ENCODE measurements at places on chromosomes 3 and 15.

DNA sequence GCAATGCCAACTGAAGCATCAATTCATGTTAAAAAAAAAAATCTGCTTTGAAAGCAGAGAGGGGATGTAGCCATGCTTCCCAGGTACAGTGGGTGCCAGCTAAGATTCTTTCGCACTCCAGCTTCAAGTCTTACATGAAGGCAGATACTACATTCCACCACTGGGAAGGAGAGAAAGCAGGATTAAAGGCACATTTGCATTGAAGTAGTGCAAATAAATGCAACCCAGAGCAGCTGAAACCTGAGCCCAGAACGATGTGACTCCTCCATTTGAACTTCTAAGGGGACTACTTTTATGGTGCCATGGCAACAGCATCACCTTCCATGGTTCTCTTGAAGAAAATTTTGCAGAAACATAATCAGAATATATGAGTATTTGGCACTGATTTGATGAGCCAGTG is 19.1 kb upstream of the GJD2 start:
- no peak for DNase-seq

GRCh38 chr15:49134683-49135341 is 20.6 kb downstream of the COPS2 start:
- DNase-seq = no peak

- peak; percentile 81 for DNase-seq
Observed at GRCh38 chr3:31077021-31077601, 182.7 kb upstream of the GADL1 start.

DNA sequence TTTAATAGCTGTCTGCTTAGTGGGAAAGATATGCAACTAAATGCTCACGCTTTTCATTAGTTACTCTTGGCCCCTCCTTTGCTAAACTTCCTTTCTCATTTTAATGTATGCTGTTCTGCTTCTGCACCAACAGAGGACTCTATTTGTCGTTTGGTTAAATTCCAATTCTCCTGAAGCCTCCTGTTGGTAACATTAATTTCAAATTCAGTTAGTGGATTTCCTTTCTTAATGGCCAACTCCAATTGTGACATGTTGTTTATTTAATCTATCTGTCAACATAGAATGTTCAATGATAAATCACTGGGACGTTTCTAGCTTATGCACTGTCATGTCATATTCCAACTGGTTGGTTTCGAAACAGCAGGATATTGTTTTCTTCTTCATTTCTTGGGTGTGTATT is 467.4 kb upstream of the BCHE start:
- no peak for DNase-seq

- DNase-seq = no peak
Observed at GRCh38 chr3:104032283-104032682, 1334.4 kb upstream of the ALCAM start.

DNA sequence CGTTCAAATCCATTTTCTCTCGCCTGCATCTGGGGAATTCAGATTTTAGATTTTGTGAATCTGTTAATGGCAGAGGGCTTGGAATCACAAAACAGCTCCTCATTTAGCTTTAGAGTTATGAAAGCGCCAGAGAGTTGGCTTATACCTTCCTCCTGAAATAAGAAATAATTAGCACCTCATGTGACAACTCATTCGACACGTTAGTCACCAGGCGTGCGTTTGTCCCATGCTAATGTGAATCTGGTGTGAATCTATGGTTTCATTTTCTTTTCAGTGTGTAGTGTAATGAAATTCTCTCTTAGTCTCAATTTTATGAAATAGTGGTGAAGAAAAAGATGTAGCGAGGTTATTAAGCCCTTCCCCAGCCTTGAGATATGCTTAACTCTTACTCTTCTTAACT is 89.4 kb downstream of the EDEM1 start:
- no peak for DNase-seq

- DNase-seq = no peak
Observed at GRCh38 chr15:72911626-72912025, 128.1 kb upstream of the ADPGK start.

DNA sequence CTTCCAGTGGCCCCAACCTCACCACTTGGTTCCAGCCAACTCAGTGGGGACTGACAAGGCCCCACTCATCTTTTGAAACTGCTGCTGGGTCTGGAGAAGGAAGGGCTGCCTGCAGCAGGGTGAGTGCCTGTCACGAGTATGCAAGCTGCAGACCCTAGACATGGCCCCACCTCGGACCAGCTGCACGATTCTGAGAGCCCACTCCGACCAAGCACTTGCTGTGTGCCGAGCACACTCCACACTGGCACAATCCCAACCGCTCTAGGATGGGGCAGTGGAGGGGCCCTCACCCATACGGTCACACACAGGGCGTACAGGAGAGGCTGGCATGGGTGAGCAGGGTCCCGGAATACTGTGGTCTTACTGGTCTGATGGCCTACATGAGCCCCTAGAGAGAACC is 8.0 kb upstream of the PLXND1 start:
- no peak for DNase-seq

- DNase-seq = no peak
Observed at GRCh38 chr3:152729906-152730305, 105.0 kb upstream of the P2RY1 start.

DNA sequence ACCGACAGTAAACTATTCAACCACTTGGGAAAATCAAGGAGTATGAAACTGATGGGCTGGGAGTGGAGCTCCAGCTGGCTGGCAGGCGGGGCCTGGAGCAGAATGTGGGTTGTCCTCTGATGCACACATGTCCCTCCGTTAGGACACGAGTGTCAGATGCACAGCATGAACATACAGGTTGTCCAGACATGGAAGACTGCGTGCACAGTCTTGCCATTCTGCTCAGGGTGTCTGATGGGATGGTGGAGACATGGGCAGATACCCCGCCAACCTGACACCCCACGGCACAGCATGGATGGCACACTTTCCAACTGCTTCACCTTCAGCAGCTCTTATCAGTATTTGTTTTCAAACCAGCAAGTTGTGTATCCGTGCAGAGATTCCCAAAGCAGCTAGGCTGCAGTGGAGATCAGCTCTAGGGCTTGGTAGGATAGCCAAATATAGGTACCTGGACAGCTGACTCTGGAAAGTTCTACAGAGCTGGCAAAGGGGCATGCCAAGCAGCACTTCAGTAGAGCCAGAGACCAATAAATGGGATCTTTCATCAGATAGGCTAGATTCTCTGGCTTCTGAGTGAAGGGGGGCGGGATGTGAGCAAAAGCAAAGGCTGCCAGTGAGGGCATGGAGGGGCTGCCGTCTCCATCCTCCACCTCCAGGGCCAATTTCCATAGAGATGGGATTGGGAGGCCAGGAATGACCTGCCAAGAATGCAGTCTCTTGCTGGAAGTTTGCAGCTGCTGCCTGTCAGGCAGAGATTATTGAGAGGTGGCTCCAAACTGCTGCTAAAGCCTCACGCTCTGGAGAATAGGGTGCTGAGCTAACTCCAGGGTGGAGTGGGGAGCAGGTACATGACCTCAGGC is 47.2 kb upstream of the KY start:
- DNase-seq = no peak

- no peak for DNase-seq
Observed at GRCh38 chr15:70480196-70480856, 283.0 kb downstream of the UACA start.

DNA sequence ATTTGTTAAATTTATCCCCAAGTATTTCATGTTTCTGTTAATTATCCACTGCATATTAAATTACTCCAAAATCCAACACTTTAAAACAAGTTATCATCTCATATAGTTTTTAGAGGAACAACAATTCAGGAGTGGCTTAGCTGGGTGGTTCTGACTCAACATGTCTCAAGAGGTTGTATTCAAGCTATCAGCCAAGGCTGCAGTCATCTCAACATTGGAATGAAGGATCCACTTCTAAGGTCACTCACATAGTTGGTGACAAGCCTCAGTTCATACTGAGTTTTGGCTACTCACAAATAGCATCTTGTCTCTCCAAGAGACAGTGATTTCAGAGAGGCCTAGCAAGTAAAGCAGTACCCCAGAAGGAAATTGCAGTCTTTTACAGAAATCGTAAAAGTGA is 134.7 kb downstream of the NR2E3 start:
- DNase-seq = no peak

GRCh38 chr3:122932251-122932967 is 95.2 kb downstream of the SEMA5B start:
- DNase-seq = no peak

GRCh38 chr15:51672913-51673857 is 8.1 kb upstream of the SCG3 start:
- no peak for DNase-seq

DNA sequence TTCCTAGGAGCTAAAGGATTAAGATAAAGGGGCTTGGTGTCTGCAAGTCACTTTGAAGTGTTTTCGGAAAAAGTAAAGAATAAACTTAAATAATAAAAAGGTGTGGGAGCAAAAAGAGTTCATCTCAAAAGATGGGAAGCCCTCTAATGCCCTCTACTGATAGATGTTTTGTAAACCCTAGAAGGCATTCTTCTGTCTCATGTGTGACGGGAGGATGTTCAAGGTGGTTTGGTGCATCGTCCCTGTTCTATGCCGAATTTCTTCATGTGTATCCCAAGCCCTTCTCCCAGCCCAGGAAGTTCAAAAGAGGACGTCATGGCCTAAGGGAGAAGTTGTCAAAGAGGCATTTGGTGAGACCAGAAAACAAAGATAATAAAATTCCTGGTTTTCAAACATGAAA is 37.2 kb downstream of the CCK start:
- no peak for DNase-seq

GRCh38 chr3:128313071-128313725 is 153.5 kb downstream of the DNAJB8 start:
- no peak for DNase-seq

GRCh38 chr3:60578936-60579335 is 672.3 kb downstream of the FHIT start:
- DNase-seq = no peak

- no peak for DNase-seq
Observed at GRCh38 chr3:184918750-184919149, 106.8 kb downstream of the VPS8 start.

DNA sequence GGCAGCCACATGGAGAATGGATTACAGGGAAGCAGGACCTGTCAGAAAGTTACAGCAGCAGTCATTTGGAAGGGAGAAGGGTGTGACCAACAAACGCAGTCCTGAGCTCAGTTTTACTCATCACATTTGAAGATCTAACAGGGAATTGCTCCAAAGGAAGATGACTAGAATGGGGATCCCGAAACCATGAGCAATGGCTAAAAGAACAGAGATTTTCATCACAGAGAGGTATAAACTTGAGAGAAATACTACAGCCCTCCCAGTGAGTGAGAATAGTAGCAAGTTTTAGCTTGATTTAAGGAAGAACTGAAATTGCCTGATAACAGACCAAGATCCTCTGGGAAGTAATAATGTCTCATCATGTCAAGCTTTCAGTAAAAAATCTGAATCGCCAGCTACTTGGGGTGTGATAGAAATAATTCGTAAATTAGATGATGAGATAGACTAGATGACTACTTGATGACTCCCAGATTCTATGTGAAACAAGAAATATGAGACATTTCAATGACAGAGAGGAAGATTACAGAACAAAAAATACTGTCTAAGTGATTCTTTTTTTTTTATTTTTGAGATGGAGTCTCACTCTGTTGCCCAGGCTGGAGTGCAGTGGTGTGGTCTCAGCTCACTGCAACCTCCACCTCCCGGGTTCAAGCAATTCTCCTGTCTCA is 16.9 kb downstream of the CD47 start:
- DNase-seq = peak; percentile 54

DNA sequence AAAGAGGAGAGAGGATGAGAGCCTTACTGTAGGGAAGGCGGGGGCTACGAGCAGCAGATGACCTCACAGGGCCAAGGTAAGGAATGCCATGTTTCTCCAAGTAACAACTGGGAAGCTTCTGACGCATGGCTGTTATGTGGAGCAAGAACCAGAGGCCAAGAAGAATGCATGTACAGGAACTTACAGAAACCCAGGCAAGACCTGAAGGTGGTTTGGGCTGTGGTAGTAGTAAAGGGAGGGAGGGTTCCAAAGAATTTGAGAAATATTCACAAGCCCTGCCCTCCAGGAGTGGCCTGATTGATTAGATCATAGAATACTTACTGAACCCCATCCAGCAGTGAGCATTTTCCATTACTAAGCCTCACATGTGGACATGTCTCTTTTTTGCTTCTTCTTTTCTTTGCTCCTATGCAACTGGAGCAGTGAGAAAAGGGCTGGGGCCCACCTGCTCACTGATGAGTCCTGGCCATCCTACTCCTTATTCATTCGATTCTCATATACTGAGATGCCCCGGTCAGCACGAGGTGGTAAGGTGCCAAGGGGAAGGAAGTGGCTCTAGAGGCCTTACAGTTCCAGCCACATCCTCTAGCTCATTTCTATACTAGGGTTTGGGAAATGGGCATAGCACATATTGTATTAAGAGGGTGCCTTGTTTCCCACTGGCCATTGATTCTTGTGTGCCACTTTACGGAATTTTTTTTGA is 8.3 kb upstream of the SLC12A8 start:
- peak; percentile 43 for DNase-seq

DNA sequence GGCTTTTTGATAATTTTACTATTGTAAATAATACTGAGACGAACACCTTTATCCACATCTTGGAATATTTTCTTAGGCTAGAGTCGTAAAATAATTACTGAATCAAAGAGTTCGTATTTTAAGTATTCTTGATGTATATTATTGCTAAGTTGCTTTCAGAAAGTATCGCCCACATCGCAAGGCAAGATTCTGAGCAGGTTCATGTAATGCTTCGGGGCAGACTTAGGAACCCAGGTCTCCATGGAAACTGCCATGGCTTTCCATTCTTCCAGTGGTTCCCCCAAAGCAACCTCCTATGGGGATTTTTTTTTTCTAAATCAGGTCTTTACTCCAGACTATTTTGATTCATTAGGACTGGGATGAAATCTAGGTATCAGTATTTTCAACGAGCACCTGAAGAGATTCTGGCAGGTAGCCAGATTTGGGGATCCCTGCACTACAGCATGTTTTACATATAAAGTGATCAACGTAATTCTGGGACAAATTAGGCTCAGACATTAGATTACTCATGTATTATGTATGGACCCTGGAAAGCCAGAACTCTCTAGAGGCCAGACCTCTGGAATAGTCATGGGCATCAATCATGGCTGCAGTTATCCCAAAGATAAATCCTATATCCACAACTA is 86.5 kb downstream of the B3GNT5 start:
- no peak for DNase-seq

GRCh38 chr3:149808209-149808829 is 4.7 kb upstream of the RNF13 start:
- DNase-seq = peak; percentile 85

DNA sequence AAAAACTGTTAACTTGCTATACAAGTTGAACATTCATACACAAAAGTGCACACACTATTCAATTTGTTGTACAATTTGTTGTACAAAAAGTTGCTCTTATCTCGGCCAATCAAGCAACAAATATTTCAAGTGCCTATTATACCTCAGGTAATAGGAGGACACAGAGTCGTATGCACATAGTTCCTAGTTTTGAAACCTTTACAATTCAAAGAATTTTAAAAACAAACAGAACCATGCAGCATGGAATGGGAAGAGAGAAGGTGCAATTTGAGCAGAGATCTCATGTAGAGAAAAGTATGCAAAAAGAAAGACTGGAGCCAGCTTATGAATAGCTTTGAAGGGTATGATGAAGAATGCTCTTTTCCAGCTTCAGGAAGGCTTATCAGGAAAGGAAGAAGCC is 46.5 kb upstream of the ARPP19 start:
- no peak for DNase-seq
